ENCODE measurements at places on chromosomes 4 and X. TPM values are rescaled to one million over a fixed set of nuclear protein-coding genes. Genes with fewer than 3 reads are reported as not detected.

SORCS2 gene
- 0.68 TPM for total RNA-seq

FRMD7 gene
- total RNA-seq: 0.27 TPM

CT45A5 gene
- not detected for total RNA-seq

DNA sequence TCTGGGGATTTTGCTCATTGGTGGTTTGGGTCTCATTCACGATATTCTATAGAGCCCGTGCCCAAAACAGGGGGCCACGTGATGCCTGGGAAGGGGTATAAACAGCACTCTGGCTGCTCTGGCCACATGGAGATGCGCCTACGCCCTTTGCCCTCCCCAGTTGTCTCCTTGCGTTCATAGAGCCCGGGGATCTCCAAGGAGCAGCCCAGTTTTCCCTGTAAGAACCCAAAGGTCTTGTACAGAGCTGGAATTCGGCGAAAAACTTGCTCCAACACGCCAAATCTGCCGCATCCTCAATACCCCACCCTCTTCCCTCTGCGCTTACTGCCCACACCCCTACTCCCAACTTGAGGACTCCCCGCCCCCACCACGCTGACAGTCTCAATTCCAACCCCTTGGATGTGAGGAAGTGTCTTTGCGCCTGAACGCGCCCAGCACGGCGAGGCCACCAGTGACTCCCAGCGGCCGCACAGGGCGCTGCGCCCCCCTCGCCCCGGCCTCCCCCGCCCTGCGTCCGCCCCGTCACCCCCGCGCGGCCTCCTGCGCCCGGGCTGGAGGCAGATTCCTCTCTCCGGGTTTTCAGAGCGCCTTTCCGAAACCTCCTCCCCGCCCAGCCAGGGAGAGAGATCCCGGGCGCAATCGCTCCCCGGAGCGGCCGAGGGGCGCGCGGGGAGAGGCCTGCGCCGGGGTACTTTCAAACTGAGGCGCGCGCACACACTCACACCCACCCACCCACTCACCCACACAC lies at the start of gene NHS:
Gene NHS, plus strand, starts transcription at position 582 of the 748 bp plus-strand sequence. CDS start 558 bp downstream, outside the sequence.
- no peak for DNase-seq

DNA sequence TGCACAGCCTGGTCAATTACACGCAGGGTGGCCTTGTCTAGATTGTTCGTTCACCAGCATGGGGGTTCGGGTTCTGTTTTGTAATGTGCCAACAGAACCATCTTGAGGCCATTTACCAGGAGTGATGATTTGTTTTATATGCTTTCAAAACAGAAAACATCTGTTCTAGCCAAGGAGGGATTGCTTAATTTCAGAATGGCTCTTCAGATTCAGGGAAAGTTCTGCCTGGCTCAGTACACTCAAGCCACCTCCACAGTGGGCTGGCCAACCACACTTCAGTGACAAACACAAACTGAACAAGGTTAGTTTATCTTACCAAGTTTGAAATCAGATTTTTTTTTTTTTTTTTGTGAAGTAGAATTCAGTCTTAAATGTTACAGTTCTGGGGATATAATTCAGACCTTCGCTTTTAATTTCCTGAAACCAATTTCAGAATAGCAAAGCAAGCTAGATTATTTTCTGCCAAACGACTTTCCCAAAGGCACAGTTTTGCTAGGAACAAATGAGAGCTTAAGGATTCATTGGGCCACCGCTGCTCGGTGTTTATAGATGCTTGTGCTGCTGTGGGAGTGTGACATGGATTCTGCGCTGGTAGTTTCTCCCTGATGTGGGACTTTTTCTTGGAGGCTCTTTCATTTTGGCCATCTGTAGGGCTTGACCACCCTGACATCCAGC lies 23.4 kb downstream of the SMS start:
- DNase-seq: no peak

- DNase-seq: no peak
These were observed 12.6 kb downstream of the DMD start for GRCh38 chrX:33198561-33199279.

DNA sequence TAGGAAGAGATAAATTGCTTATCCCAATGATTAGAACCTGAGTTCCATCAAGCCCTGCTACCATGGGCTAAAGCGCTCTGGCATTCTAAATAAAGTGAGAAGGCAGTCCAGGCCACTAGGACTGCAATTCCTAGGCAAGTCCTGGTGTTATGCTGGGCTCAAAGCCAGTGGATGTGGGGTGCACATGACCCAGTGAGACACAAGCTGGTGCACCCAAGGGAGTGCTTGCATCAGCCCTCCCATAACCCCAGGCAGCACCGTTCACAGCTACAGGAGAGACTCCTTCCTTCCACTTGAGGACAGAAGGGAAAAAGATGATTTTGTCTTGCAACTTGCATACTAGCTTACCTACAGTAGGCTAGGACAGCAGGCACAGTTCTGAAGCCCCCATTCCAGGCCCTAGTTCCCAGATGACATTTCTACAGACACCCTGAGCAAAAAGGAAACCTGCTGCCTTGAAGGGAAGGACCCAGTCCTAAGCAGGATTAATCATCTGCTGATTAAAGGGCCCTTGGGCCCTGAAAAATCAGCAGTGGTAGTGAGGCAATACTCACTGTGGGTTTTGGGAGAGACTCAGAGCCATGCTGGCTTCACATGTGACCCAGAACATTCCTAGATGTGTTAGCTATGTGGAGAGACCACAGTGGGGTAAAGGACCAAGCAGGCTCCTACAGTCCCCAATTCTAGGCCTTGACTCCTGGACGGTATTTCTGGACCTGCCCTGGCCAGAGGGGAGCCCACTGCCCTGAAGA lies 77.8 kb downstream of the KLHL13 start:
- DNase-seq: no peak

DNA sequence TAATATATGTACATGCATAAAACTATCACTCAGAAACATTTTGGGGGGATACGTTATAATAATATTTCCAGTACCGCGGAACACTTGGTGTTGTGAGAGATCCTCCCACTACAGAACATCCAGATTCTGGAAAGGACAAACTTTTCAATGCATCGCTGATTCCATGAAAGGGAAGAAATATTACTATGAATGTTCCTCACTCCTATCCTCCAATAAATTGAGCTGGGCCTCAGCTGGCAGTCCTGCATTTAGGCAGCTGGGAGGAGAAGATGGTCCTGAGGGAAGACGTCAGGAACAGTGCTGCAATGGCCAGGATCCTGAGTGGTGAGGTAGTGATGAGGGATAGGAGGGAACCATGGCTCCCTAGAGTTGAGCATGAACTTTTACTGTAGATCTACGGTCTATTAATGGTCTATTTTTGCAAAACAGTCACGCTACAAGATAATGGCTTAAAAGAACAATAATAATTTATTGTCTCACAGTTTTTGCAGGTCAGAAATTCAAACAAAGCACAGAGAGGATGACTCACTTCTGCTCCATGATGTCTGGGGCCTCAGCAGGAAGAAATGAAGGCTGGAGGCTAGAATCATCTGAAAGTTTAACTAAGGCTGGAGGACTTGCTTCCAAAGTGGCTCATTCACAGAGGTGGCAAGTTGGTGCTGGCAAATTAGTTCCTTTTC lies 538.1 kb downstream of the STIM2 start:
- DNase-seq: no peak

DNA sequence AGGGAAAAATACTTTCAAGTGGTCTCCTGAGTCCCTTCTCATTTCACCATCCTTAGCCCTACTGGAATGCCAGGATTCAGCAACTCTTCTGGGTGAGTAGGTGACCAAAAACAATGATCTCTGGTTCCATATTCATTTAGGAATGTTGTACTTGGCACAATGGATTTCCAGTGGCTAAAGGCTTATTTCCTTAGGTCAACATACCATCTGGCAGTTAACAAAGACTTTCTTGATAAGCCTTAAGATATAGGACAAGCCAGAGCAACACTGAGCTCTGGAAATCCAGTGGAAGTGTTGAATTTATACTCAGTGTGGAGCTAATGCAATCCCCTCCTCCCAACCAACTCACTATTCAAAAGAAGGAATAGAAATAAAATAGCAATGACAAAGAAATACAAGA lies 139.4 kb upstream of the EMCN start:
- DNase-seq: no peak

DNA sequence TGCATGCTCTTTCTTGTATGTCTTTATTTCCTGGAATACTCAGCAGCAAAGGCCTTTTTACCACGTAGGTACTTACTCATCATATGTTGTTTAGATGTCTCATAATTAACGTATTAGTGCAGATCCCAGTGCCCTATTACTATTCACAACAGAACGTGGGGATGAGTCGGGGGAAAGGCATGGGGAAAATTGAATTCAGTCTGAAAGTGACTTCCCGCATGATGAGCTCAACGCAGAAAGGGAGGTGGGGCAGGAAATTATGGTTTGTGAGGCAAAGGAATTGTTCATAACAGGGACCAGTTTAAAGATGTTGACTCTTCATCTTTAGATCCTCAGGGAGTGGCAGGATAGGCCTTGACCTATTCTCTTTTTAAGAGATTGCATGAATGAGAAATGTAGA lies 2.0 kb upstream of the TMPRSS11D start:
- no peak for DNase-seq

DNA sequence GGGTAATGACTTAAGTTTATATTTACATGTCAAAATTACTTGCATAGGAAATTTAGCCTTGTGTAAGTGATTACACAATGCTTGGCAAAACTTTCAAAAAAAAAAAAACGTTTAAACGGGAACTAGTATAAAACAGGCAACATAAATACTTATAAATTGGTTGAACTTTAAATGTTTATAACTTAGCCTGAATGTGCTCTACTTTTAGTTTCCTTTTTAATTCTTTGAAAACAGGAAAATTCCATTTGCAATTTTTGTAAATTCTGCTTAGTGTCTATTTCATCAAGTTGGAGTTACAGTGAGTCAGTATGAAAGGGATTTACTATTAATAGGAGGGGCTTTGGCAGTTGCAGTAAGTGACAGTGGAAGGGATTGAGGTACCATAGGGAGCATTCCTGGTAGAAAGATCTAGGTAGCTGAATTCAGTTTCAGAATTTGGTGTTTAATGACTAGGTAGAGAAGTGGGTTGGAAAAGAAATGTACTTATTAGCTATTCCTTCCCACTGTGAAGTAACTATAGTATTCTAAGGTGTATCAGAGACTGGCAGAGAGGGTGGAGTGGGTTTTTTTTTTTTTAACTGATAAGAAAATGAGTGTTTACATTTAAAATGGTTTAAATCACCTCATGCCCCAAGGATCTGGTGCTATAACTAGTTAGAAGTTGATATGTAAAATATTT lies 2.8 kb downstream of the STAG2 start:
- no peak for DNase-seq

DNA sequence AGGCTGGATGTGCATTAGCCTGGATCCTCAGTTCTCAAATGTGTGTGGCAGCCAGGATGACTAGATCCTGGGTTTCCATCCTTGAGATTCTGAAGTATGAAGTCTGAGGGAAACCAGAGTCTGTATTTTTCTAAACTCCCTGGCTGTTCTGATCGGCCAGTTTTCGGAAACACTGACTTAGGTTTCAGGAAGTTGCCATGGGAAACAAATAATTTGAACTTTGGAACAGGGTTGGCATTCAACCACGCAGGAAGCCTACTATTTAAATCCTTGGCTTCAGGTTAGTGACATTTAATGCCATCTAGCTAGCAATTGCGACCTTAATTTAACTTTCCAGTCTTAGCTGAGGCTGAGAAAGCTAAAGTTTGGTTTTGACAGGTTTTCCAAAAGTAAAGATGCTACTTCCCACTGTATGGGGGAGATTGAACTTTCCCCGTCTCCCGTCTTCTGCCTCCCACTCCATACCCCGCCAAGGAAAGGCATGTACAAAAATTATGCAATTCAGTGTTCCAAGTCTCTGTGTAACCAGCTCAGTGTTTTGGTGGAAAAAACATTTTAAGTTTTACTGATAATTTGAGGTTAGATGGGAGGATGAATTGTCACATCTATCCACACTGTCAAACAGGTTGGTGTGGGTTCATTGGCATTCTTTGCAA lies 67.6 kb downstream of the PDGFRA start:
- DNase-seq: no peak

DNA sequence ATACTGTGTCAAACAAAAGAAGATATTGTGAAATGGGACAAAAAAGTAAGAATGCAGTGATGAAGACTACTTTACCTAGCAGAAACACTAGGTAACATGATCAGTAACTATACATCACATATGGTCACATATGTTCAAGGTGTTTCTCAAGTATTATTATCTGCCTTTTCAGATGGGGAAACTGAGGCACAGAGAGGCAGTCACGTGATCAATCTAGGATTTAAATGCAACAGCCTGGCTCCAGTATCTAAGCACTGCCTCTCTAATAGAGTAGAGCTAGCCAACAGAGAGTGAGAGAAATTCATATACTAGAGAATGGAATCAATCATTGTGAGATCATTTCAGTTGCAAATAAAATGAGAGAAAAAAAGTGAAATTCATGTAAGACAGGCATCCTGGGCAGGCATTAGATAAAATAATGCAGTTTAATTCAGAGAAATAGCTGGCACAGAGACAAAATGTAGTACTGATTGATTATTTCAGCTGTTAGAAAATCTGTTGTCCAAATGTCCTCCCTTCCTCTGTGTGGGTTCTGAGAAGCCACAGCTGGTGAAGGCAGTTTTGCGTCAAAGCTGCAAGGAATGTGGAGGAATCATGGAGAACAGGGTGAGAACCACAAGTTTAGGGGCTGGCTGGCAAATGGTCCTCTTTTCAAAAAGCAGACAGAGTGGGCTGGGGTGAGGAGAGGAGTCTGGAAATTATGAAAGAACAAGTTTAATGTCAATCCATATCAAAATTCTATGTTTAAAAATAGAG lies 26.0 kb downstream of the SMIM43 start:
- no peak for DNase-seq

- DNase-seq: no peak
These were observed 176.8 kb upstream of the DCAF12L2 start for GRCh38 chrX:126342859-126343258.

- DNase-seq: no peak
These were observed 10.8 kb downstream of the ADH1B start for GRCh38 chr4:99310389-99310788.

GRCh38 chr4:40734497-40734896 lies 15.3 kb upstream of the NSUN7 start:
- DNase-seq: no peak

GRCh38 chrX:23737413-23737812 lies 5.7 kb downstream of the ACOT9 start:
- no peak for DNase-seq

- DNase-seq: no peak
These were observed 269.0 kb upstream of the PABPC4L start for GRCh38 chr4:134470544-134470943.

DNA sequence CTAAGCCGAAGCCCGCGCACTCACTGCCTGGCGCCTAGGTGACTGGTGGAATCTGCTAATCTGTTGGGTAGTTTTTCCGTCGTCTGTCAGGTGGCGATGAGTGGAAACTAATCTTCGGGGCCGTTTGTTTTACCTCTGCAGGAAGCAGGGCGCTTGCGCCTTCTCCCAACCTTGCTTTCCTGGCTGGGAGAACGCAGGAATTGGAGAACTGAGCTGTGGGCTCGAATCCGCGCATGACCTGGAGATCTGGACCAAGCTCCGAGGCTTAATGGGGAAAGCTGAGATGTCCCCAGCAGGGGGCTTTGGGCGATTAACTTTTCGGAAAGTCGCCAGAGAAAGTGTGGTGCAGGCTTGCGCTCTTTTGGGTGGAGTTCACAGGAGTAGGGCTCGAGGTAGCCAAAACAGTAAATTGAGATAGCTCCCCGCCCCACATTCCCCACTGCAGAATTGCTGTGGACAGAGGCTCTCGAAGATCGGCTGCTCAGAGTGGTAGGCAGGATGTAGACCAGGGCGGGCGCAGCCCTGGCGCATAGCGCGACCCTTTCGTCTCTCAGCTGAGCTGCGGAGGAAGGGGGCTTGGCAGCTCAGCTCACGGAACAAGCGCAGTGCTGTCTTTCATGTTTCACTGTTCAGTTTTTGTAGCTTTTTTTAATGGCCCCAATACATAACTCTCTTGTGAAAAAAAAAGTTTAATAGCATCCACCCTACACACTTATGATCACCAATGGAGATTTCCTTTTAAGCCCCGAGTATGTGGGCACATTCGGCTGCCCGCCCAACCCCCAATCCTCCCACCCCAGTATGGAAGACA lies 2.7 kb upstream of the FGF5 start:
- no peak for DNase-seq

Measured in thoracic aorta (tissue), 2 donors.